NCI-H1048 (cell line): ENCODE measurements at places on chromosomes 7 and 10.
A peak's percentile ranks its signal among the peaks of the same experiment; 100 is the strongest.

DNA sequence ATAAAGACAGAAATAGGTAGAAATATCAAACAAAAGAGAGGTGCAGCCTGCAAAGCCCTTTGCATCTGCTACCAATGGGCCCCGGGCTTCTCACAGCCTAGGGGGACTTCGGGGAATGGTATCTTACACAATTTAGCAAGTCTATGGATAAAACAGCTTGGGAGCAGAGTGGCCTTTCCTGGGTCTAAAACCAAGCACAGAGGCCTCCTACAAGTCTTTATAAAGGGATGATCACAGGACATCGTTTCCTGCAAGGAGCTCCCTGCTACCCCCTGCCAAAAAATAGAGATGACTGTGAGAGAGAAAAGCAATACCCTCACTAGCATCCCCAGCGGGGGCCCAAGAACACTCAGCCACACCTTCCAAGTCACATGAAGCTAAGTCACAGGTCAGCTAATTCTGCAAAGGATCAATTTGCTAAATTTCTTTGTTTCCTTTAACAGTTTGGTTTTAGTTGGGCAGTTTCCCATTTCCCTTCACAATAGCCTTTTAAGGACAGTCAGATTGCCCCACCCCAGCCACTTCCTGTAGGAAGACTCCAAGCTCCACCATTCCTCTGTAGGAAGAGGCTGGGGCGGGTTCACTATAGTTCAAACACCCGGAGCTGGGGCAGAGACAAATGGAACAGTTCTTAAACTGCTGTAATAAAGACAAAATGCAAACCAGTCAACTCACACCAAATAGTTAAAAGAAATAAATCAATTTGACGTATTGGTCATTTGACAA lies 105.5 kb downstream of the SLIT1 start:
- no peak for DNase-seq

- no peak for DNase-seq
These were observed 92.0 kb upstream of the MKLN1 start for GRCh38 chr7:131235489-131236317.

GRCh38 chr7:17535776-17536175 lies 237.3 kb downstream of the AHR start:
- no peak for DNase-seq

GRCh38 chr7:143351060-143351459 lies 11.5 kb downstream of the FAM131B start:
- DNase-seq, result no peak

- DNase-seq, result no peak
These were observed 79.6 kb upstream of the KAT6B start for GRCh38 chr10:74746813-74747212.

GRCh38 chr7:148238761-148239325 lies 351.7 kb upstream of the C7orf33 start:
- no peak for DNase-seq

GRCh38 chr7:117067340-117067739 lies 114.0 kb downstream of the ST7 start:
- no peak for DNase-seq

DNA sequence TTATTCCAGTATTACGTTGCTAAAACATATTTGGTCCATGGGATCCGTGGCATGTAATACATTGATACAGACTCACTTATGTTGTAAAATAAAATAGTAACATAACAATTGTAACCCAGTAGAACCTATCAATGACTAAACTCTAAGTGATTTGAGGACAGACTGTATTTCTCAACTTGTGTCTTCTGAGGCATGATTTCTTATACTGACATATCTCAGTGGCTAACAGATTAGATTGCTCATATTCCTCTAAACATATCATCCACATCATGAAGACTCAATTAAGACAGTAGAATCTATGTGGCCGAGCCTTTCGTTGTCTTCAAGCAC lies 72.3 kb downstream of the CREB5 start:
- DNase-seq, result no peak

DNA sequence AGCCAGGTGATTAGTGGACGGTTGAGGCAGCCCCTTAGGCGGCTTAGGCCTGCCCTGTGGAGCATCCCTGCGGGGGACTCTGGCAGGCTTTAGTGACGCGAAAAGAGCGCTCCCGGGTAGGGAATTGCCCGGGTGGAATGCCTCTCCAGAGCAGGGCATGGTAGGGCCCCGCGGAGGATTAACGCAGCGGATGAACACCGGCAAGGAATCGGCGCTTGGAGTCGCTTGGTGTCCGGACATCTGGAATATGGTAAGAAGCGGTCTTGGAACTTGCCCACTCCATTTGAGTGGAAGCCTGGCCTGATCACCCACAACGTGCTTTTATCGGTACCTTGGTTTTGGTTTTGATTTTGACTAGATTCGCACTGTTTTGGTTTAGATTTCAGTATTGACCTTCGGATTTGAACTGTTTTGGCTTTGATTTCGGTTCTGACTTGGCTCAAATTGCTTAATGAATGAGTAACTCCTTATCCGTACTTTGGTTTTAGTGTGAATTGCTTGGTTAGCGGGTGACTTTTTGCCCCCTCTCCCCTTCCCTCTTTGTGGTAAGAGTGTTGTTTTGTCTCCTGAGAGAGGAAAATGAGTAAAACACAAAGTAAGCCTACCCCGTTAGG lies 24.2 kb upstream of the CHST3 start:
- DNase-seq, result no peak

- DNase-seq, result peak; percentile 67
These were observed 52.3 kb downstream of the DYNC1I1 start for GRCh38 chr7:95824616-95825015.

DNA sequence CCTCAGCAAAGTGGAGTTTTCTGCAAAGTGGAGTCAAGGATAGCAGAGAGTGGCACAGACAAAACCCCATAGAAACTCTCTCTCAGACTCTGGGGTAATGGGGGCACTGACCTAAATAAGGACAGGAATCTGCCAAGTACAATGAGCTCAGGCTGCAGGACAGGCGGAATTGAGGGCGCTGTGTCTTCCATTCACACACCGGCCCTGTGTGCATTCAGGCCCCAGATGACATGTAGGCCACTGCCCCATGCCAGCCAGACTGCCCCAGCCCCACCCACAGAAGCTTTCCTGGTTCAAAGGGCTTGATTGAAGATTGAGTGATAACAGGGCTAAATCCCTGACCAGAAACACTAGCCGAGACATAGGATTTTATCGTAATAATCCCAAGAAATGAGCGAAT lies 52.7 kb downstream of the EEPD1 start:
- DNase-seq, result no peak

DNA sequence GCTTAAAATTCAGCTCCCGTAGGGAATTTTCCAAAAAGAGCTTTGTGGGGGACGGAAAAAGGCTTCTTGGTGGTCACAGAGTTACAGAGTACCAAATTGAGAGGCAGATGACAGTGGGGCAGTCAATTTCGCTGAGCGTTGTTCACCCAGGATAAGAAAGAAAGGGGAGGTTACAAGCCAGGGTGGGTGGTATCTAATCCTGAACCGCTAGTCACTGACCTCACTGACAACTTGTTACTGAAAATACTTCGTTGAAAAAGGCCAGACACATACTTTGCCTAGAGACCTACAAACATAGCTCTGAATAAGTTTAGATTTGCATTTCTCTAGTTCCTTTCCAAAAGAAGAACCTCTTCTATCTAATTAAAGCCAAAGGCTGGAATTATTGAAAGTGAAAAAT lies at the start of gene CTNNA3:
CTNNA3 (minus strand) TSS at position 167 of the 400 bp plus-strand sequence.
- DNase-seq, result no peak

- no peak for DNase-seq
These were observed 68.9 kb downstream of the MET start for GRCh38 chr7:116740755-116741462.

- DNase-seq, result no peak
These were observed 136.2 kb upstream of the CTBP2 start for GRCh38 chr10:125296598-125296997.

GRCh38 chr10:52111101-52111891 lies 202.8 kb upstream of the DKK1 start:
- DNase-seq, result no peak

- DNase-seq, result peak; percentile 64
These were observed 77.9 kb downstream of the PCGF5 start for GRCh38 chr10:91298224-91298871.

- DNase-seq, result no peak
These were observed 25.5 kb downstream of the JAZF1 start for GRCh38 chr7:28155019-28155660.

DNA sequence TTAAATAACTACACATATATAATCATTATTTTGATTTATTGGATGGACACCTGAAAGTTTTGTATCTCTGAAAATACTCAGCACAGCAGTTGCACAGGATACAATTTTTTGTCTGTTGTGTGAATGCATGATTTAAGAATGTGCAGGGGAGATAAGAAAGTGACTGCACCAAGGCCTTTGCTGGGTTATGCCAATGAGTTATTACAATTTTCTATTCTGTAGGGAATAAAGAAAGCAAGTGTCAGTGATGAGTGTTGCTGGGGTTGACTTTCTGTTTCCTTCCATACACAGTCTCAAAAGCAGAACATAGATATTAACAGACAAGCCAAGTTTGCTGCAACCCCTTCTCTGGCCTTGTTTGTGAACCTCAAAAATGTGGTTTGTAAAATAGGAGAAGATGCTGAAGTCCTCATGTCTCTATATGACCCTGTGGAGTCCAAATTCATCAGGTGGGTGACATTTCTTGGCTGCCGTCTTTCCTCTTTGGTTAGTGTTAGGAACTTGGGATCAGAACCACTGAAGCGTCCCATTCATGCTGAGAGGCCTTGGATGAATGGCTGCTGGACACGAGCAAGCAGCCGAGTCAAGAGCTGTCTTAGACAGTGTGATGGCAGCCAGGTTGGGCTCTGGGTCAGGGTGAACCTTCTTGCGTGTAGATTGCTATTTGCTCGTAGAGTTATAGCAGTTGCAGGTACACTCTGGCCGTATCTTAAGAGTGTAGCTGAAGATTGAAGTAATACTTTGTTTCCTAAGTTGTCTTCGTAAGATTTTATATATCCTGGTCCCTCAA lies 92.8 kb downstream of the DOCK1 start:
- DNase-seq, result no peak

GRCh38 chr7:48108959-48109847 lies 20.1 kb downstream of the UPP1 start:
- no peak for DNase-seq

DNA sequence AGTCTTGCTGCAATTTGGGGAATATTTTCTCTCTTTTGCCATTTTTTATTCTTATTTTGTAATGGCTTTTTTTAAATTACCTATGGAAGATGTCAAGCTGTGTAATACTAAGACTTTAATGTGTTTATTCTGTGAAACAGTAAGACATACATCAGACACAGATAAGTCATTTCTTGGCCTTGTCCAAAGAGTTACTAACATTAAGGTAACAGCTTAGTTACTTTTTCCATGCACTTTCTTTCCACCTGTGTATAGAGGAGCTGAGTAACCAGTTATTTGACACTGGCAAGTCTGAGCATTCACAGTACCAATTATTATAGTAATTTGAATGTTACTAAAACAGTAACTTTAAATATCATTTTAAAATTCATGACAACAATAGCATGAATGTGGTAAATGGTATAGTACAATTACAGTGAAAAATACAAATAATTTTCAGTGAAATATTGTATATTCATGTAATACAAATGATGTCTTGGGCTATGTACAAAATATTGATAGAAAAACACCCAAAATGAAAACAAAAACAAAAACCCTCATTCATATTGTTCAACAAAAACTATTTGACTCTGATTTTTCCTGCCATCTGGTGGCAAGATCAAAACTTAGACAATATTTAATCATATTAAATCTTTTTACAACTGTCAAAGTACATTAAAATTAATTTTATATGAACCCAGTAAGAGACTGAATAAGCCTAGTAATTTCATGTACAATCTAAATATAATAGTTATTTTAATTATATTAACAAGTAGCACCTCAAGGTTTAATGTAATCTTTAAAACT lies 259.8 kb upstream of the SEMA3A start:
- DNase-seq, result no peak

- peak; percentile 21 for DNase-seq
These were observed 425.4 kb downstream of the RPS24 start for GRCh38 chr10:78458983-78459638.

- DNase-seq, result no peak
These were observed 6.9 kb upstream of the ZNF33A start for GRCh38 chr10:38003588-38003987.

GRCh38 chr7:8035647-8036518 lies 67.3 kb downstream of the GLCCI1 start:
- no peak for DNase-seq

DNA sequence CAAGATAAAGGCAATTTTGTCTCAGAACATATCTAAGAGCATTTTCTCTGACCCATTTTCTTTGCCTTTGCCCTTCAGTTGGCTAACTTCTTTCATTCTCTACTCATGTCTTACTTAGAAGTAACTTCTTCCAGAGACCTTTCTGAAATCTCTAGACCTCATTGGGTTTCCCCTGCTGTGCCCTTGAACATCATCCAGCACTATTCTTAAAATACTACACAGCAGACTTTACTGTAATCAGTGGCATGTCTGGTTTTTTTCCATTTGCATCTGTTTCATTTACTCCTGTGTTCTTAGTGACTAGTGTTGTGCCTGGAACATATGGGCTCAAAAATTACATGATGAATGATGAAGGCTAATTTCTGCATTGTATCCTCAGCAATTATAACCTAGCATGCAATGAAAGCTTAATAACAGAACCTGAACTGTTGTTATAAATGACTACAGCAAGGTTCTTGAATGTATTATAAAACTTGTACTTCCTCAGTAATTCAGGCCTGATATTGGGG lies 301.9 kb downstream of the CDK14 start:
- no peak for DNase-seq

- no peak for DNase-seq
These were observed 7.8 kb upstream of the HACD1 start for GRCh38 chr10:17624996-17625395.

- no peak for DNase-seq
These were observed 9.6 kb downstream of the INMT start for GRCh38 chr7:30761214-30762156.

DNA sequence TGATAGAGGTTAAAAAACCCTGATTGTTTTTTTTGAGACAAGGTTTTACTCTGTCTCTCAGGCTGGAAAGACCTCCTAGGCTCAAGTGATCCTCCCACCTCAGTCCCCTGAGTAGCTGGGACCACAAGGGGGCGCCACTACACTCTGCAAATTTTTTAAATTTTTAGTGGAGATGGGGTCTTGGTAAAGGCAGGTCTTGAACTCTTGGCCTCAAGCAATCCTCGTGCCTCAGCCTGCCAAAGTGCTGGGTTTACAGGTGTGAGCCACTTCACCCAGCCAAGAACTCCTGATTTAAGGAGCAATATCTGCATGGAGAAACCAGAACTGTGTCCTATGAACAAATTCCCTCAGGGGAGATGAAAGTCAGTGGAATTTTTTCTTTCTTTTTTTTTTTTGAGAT lies 7.3 kb upstream of the KLHDC10 start:
- peak; percentile 21 for DNase-seq

DNA sequence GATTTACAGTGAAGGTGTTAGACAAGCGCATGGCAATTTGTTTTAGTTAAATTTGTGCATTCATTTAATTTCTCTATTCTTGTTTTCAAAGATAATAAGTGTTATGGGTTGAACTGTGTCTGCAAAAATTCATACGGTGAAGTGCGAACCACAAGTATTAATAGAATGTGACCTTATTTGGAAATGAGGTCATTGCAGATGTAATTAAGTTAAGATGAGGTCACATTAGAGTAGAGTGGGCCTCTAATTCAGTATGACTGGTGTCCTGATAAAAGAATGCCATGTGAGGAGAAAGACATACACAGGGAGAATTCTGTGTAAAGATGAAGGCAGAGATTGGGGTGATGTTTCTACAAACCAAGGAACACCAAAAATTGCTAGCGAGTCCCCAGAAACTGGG lies 158.8 kb upstream of the SEMA3E start:
- DNase-seq, result no peak
